ENCODE measurements at places on chromosomes 4 and X.

DNA sequence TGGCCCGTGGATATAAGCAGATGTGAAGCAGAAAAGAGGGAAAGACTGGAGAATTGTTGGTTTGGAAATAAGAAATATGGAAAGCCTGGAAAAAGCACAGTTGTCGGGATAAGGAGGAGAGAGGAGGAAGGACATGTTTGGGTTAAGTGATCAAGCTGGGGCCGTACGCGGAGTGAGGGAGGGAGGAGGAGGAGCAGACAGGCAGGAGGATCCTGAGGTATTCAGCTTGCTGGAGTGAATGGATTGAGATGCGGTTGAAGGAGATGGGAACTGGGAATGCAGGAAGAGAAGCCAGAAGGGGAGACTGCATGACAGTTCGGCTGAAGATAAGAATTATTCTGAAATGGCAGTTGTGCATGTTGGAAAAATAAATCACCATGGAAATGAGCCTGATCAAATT lies 21.2 kb downstream of the ZFP42 start:
- DNase-seq = no peak

DNA sequence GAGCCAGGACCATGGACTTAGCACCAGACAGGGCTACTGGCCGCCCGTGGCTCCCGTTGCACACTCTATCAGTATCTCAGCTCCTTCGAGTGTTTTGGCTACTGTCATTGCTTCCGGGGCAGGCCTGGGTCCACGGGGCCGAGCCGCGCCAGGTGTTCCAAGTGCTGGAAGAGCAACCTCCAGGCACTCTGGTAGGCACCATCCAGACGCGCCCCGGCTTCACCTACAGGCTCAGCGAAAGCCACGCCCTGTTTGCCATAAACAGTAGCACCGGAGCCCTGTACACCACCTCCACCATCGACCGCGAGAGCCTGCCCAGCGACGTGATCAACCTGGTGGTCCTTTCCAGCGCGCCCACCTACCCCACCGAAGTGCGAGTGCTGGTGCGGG lies 1.6 kb downstream of the FAT4 start:
- no peak for DNase-seq

GRCh38 chr4:83454686-83455085 lies 937 bp downstream of the HELQ start:
- DNase-seq = no peak

DNA sequence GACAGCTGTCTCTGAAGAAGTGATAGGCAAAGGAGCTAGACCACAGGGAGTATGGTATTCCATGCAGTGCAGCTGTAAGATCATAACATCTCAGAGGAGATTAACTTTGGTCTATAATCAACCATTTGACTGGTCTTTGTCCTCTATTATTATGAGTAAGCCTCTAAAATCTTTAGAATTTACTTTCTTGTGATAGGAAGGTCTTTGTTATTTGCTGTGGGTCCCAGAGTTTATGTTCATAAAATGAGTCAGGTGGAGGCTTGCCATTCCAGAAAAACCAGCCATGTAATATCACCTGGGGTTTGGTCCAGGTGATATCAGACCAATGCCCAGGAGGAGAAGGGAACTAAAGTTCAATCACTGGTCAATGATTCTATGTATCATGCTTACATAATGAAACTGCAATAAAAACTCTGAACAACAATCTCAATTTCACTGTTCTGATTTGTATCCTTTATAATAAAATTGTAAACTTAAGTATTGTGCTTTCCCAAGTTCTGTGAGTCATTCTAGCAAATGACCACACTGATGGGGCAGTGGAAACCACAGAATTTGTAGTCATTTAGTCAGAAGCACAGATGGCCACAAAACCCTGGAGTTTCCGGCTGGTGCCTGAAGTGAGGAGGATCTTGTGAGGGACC lies 239.6 kb upstream of the TRAM1L1 start:
- no peak for DNase-seq

GRCh38 chr4:146458594-146458993 lies 63.1 kb downstream of the SLC10A7 start:
- no peak for DNase-seq

GRCh38 chrX:135697601-135698000 lies 15.8 kb upstream of the CT45A1 start:
- no peak for DNase-seq

DNA sequence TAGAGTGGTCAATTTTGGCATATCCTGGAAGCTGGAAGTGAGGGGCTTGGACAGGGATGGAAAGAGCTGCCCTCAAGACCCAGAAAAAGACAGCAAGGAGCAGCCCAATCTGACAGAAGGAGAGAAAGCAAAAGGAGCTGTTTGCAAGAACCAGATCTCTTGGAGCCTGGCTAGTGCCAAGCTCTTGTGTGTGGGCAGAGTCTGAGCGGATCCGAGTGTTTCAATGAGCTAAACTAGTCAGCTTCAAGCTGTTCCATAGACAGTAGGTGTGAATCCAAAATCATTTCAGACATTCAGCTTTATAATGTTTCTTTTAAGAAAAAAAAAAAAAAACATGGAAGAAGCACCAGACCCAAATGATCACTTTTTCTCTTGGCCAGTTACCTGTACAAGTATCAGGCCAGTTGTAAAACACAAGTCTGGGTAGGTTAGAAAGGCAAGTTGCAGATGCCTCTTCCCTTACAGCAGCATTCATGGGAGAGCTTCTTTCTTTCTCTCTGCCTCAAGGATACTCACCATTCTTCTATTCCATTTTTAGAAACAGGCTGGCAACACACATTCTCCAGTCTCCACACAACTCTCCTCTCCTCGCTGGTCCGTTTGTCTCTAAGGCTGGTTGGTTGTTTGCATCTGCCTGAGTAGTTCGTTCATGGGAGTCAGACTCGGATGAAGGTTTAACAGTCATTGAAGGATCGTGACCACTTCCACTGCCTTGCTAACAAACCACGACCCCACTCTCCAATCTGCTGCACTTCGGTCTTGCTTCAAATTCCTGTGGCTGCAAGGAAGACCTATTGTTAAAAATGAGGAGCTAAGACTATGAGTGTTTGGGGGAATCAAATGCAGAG lies 105.2 kb upstream of the GATB start:
- no peak for DNase-seq

DNA sequence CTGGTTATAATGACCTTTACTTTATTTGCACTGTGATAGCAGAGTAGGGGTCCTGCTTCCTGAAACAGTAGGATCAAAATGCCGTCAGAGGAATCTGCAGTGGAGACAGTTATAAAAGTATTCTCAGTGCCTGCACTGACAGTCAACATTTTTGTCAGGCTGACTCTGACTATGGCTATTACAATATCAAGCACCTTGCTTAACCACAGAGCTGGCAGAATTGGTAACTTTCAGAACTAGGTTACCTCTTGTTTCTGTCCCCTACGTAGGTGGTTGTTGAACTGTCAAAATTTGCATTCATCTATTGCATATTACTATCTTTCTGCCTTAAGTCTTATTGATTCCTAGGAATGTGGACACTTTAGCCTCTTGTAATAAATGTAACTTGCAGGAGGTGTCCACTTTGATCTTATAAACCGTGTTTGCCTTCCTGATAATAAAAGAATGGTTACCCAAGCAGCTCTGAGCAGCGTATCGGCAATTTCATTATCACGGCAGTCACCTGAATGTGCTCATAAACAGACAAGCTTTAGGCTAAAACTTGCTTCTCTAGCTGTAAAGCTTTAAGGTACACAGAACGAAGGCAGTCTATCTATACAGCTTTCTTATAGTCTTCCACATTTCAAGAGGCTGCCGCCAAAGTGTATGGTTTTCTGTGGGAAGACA lies 353.0 kb upstream of the GALNT7 start:
- no peak for DNase-seq

GRCh38 chr4:66169341-66169740 lies 499.1 kb upstream of the EPHA5 start:
- no peak for DNase-seq

DNA sequence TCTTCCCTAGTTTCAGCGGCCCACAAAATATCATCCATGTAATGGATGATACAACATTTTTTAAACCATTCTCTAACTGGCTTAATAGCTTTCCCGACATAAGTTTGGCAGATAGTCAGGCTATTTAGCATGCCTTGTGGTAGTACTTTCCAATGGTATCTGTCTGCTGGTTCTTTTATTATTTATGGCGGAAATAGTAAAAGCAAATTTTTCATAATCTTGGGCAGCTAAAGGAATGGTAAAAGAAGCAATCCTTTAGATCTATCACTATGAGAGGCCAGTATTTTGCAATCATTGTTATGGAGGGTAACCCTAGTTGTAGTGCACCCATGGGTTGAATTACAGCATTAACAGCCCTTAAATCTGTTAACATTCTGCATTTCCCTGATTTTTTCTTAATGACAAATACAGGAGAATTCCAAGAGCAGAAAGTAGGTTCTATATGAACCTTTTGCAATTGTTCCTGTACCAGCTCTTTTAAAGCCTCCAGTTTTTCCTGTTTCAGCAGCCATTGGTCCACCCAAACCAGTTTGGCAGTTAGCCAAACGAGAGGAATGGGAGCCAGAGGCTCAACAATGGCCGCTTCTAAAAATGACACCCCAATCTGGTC lies 14.3 kb upstream of the HSD17B11 start:
- no peak for DNase-seq

GRCh38 chr4:171721937-171722336 lies 91.3 kb upstream of the GALNTL6 start:
- DNase-seq = no peak

- no peak for DNase-seq
These were observed 204.0 kb upstream of the NHS start for GRCh38 chrX:17170973-17171372.

DNA sequence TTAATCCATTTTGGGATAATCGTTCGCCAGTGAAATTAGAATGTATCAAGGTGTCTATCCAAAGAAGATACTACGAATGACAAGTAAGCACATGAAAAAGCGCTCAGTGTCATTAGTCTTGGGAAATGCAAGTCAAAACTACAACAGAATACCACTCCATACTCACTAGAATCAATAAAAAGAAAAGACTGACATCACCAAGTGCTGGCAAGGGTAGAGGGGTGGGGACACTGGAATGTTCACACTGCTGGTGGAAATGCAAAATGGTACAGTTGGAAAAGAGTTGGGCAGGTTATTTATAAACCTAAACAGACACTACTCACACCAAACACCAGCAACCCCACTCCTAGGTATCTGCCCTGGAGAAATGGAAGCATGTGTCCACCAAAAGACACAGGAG lies 11.2 kb downstream of the WDR1 start:
- no peak for DNase-seq

DNA sequence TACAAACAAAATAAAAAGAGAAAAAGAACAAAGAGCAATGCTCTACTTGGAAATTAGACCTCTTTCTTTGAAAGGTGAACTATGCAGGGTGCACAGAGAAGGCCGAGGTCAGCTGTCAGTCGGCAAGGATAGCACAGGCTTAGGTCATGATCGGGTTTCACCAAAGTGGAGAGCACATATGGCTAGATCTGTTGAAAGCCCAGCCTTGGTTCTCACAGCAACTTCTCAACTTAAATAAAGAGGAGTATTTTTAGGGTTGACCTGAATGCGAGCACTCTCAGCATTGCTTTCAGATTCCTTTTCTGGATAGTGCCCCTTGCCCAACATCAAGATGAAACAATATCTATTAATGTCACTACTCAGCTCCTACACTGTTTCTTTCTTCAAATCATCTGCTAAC lies 122.9 kb upstream of the GPC4 start:
- DNase-seq = no peak

GRCh38 chr4:186936496-186937375 lies 213.1 kb upstream of the FAT1 start:
- no peak for DNase-seq

DNA sequence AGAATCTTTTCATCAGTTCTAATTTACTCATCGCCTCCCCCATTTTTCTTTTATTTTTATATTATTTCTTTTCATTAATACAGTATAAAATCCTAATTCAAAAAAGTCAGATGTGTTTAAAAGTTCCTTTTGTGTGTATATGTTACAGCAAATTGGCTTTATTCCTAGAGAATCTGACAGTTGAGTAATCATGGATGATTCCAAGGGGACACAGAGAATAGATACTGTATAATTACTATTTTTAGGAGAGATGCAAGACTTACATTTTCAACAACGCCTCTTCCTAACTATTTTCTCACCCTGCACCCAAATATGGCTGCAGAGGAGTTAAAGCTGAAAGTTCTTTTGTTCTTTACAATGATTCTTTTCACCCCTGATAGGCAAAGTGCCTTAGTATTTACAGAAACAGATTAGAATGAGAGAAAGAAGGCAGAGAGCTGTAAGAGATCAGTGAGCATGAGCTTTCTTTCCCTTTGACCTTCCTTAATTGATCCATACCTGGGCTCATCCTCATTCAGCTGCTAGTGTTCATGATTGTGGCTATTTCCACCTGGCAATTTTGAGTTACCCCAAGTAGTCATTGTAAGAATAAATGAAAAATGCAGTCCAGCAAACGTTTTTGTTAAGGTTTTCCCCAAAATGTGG lies 210.8 kb downstream of the SLC4A4 start:
- no peak for DNase-seq

GRCh38 chr4:175339100-175339707 lies 421.0 kb downstream of the ADAM29 start:
- DNase-seq = no peak

DNA sequence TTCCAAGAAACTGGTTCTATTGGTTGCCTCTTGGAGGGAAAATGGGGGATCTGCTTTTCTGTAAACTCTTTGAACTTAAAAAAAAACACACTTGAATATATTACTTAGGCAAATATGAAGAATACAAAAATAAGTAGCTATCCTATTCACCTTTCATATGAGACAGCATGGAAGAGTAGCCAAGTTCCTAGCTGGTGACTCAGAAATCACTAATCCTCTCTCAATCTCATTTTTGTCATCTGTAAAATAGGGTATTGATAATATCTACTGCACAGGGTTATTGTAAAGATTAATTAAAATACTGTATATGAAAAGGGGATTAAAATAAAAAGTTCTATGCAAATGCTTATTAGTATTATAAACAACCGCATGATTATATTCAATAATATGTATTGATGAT lies 12.7 kb downstream of the MGARP start:
- DNase-seq = no peak

DNA sequence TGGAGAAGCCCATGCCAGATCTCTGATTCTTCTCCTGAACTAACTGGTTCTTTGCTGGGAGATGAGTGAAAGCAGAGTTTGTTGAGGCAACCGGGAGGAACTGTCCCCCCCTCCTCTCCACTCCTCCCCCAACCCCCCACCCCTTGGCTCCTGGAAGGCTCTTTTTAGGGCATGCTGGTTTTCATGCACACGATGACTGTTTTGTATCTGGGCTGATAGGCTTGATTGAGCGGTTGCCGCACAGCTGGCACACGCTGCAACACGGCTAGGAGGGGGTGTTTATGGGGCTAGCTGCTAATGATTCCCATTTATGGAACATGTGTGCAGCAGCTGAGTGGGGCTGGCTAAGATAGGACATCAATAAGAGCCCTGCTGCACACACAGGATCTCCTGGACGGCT lies 137.2 kb downstream of the SMIM20 start:
- no peak for DNase-seq

DNA sequence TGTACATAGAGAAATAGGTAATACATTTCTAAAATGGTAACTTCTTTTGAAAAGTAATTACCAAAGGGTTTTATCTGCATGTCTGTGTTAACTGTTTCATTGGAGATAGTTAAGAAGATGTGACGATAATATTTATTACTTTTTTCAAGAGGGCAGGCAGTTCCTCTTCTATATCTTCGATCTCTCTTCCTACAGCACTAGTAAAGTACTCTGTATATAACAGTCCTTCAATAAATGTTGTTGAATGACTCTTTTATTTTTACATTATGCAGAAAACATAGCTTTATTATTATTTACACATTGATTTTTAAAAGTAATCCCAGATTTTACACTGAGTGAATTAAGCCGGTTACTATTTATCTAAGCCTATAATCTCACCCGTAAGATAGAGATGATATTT lies 51.8 kb downstream of the TMPRSS11E start:
- no peak for DNase-seq

Data from activated effector memory CD4-positive, alpha-beta T cell treated with Interleukin-2 at 50 U/mL for 16 hours (primary cell).